ENCODE measurements at places on chromosomes 4 and X.

DNA sequence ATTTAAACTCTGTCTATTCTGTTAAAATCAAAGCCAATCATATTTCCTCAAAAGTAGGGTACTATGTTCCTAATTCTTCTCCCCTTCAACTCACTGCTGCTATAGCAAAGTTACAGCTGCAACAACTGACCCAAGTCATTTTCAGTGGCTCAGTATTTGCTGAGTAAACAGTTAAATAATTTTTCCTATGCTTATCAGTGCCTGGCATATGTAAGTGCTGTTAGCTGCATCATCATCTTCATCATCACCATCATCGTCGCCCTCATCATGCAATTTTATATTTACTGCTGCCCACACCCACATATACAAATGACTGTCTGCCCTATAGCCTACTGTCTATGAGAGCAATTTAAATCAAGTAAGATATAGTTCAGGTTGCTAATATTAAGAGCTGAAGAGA, 21.9 kb downstream of the COQ2 start:
- DNase-seq, result no peak

- DNase-seq, result no peak
Measured at GRCh38 chrX:16999275-16999674, 52.8 kb downstream of the REPS2 start.

GRCh38 chr4:145756244-145756643, 76.3 kb downstream of the C4orf51 start:
- no peak for DNase-seq

GRCh38 chrX:49220100-49220499, 13.0 kb downstream of the CACNA1F start:
- no peak for DNase-seq

DNA sequence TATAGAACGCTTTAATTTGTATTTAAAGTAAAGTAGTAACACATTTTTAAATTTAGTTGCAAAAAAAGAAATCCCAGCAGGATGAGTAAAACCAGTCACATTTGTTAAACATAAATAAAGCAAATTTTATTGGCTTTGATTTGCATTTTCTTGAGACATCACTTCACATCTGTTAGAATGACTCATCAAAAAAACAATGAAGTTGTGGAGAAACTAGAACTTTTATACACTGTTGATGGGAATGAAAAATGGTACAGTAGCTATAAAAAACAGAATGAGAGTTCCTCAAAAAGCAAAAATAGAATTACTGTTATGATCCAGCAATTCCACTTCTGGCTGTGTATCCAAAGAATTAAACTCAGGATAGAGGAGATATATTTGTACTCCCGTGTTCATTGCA, 454.0 kb upstream of the KLHL4 start:
- DNase-seq, result no peak

DNA sequence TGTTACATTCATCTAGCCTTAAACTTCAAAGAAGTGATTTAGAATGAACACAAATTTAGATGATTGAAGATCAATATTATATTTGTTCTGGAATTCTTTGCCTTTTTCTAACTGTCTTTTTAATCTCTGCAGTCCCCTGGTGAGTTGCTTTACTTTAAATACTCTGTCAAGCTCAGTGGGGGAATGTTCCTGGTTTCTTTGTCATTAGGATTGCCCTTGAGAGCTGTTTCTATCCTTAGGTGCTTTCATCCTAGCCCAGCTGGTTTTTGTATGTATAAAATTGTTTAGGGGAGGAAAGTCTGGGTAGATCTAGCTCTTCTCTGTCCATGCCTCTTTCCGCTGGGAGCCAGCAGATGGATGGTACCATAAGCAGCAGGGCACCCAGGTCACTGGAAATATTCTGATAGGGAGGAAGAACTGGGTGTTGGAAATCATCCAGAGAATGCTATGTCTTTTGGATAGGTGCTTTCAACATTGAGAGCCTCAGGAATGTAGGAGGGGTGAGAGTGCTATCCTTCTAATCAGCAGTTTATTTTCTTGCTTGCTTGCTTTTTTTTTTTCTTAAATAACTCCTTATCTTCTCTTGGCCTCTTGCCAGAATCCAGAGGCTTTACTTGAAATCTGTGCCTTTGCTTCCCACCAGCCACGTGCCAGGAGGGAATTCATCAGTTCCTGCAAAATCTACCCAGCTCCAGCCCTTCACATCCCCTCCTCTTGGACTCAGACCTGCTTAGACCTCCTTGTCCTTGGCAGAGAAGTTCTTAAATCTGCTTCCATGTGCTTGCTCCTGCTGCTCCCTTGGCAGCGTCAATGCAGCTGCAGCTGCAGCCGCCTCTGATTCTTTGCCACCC, 215.3 kb upstream of the ANXA3 start:
- no peak for DNase-seq

DNA sequence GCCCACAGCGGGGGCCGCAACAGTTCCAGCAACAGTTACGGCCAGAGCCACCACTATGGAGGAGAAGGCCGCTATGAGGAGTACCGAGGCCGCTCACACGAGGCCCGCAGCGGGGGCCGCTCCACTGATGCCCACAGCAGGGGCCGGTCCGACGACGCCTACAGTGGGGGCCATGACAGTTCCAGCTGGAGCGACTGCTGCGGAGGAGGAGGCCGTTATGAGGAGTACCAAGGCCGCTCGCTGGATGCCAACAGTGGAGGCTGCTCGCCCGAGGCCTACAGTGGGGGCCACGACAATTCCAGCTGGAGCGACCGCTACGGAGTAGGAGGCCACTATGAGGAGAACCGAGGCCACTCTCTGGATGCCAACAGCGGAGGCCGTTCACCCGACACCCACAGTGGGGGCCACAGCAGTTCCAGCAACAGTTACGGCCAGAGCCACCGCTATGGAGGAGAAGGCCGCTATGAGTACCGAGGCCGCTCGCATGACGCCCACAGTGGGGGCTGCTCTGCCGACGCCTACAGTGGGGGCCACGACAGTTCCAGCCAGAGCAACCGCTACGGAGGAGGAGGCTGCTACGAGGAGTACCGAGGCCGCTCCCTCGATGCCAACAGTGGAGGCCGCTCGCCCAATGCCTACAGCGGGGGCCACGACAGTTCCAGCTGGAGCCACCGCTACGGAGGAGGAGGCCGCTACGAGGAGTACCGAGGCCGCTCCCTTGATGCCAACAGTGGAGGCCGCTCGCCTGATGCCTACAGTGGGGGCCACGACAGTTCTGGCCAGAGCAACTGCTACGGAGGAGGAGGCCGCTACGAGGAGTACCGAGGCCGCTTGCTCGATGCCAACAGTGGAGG, 1.7 kb downstream of the RBMXL3 start:
- no peak for DNase-seq

GRCh38 chr4:89682808-89683207, 154.2 kb downstream of the SNCA start:
- DNase-seq, result no peak

DNA sequence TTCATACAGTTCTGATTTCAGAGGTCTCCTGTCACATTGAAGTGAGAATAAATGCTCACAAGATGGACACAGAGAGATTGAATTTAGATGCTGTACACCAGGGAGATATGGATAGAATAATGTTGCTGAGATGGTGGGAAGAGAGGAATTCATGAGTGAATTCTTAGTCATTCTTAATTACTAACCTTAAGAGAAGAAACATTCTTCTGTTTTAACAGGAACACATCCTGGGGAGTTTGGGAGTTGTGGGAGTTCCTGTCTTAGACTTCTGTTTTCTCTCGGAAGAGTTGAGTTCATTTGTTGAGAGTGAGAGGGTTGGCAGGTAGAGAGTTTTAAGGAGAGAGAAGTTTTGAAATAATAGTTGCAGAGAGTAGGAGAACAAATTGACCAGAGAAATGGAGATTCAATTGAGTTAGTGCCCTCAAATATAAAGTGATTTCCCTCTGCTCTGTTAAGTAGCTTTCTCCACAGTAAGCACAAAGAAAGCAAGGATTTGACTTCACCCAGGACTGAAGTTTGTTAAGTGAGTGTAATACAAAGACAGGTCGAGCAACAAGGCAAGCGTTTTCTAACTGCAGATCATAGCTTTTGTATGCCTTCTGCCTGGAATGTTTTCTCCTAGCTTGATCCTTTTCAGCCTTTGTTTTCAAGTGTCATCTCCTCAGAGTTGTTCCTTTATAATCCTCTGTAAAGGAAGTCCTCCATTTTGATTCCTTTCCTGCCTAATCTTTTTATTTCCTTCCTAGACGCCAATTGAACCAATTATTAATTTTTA, 205.9 kb downstream of the RAPGEF2 start:
- no peak for DNase-seq

DNA sequence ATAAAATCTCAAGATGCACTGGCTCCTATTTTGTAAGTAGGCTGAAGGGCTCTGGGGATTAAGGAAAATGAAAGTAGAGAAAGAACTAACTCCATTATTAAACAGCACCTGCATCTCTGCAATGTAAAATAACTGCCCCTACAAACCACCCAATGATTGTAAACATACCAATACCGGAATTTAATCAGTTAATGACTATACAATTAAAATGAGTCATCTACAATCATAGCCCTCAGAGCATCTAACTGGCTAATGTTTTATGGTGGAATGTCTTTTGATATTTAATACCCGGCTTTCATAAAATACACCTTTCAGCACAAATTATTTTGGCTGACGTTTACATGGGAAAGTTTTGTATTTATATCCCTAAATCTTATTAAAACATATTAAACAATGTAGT, 142.3 kb downstream of the PAPSS1 start:
- DNase-seq, result no peak

DNA sequence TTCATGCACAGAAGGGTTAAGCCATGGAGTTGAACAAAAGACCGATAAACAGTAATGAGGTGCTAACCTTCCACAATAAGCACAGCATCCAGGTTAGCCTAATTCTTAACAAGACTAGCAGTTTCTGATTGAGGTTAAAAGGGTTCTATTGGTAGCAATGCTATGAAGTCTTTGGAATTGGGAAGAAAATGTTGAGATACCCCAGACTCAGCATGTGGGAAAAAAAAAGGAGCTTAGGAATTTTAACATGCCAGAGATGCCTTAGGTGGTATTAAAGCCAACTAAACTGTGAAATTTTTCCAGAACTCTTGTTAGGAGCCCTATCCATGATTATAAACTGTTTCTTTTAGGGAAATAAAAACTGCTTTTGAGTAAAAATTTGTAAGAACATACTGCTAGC, 391.7 kb downstream of the GABRG1 start:
- no peak for DNase-seq

GRCh38 chr4:140485939-140486338, 12.2 kb downstream of the MGAT4D start:
- no peak for DNase-seq

- no peak for DNase-seq
Measured at GRCh38 chr4:109052821-109053220, 249.6 kb downstream of the COL25A1 start.

DNA sequence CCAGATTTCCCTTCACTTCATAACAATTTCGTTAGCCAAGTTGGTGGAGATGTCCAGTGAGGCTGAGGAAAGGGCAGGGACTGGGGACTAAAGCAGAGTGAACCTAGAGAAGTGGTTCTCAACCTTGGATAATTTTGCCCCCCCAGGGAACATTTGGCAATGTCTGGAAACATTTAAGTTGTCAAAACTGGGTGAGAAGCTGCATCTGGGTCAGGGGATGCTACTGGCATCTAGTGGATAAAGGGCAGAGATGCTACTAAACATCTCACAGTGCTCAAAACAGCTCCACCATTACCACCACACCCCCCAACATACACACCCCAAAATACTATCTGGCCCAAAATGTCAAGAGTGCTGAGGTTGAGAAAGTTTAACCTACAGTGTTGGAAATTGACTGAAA, 32.0 kb upstream of the FGF16 start:
- no peak for DNase-seq

DNA sequence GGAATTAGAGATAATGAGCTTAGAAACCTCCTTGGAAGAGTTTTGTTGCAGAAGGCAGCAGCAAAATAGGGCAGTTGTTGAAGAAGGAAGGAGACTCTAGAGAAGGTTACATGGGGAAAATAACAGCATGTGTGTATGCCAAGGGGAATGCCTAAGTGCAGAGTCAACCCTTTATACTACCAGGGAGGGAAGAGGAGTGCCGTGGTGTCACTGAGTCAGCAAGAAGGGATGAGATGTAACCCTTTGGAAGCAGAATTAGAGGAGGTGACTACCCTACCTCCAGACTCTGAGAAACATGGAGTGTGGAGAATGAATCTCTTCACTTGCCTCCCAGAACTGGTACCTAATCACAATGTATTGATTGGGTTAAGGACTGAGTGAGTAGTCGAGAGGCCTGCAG, 6.7 kb upstream of the GABRE start:
- no peak for DNase-seq

GRCh38 chrX:151789179-151789800, 54.7 kb downstream of the CNGA2 start:
- no peak for DNase-seq

DNA sequence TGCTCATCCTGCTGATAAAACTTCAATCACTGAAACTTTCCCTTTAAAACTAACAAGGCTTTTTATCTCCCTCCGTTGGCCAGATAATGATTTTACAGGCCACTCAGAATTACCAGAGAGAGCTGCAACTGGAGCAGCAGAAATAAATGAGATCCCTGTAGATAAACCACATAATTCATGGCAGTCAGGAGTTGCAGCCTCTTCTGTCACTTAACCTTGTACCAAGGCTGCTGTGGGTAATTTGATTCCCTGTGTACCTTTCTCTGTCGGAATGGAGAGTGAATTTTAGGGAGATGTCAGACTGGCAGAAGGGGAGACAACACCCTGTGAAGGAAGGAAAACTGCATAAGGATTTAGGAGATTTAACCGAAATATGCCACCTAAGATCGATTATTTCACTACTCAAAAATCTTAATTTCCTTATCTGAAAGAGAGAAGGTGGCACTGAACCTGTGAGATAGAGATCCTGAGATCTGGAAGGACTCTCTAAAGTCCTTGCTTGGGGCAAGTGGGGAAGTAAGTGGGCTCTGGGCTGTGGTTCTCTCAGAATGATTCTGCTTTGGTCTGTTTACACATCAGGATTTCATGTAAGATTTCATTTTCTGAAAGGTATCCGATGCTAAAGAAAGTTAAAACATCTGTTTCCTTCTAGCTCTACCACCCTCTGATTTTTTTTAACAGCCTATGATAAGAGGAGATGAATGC, 14.3 kb upstream of the TSPAN5 start:
- no peak for DNase-seq

- no peak for DNase-seq
Measured at GRCh38 chr4:142110136-142110535, 473.8 kb downstream of the IL15 start.

- DNase-seq, result no peak
Measured at GRCh38 chr4:126777649-126778048, 855.1 kb upstream of the INTU start.

DNA sequence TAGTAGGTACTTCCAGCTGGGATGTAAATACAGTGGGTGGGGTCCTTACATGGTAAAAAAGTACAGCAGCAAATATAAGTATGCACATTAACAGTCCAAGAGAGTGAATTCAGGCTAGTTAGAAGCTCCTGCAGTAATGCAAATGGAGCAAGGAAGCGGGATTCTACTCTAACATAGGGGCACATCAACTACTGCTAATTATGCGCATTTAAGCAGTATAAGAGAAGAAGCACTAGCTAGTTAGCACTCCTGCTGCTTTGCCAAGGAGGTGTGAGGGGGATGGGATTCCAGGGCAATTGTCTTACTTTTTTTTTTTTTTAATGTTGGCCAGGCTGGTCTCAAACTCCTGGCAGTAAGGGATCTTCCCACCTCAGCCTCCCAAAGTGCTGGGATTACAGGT, 284.1 kb downstream of the CHIC1 start:
- no peak for DNase-seq
